Cardiac muscle cell (in vitro differentiated cells and primary cell): ENCODE measurements at places on chromosomes 1 and 21.

DNA sequence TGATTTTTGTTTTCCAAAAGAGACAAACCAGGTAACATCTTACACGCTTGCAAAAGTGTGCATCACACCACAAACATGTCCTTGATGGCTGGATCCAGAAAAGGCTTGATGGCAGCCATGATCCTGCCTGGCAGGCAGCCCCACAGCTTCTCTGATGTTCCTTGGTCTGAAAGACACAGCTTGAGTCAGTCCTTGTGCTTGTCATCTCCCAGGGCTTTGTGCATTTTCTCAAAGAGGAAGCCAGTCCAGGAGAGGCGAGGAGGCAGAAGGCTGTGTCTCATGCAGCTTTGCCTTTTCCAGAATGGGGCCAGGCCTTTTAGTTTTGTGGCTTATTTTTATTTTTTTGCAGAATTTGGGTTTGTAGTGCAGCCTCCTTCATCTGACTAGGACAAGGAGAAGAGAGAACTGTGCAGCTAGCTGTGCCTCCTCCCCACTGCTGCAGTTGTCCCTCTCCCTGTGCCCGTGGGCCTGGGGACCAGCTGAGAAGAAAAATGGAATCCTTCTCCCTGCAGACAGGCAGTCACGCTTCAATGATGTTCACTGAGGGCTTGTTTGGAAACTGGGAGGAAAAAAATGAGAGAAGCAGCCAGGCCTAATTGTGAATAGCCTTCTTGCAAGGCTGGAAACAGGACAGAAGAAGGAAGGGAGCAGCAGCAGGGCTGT lies 7.4 kb downstream of the FNDC5 start:
- no peak for DNase-seq

DNA sequence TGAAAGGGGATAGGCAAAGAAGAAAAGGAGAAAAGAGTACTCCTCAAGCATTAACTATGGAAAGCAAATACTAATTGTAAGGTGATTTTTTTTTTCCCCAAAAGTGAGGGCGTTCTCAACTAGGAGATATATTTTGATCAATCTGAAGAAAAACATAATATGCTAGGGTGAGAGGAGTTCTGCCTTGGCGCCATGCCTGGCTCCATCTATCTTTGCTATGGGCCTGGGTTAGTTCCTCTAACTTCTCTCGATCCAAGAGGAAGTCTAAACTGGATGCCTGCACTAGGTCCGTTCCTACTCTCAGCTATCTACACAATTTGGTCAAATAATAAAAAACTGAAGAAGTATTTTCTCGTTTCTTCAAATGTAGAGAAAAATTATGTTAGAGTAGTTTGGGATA lies 20.5 kb downstream of the CNN3 start:
- no peak for DNase-seq

- DNase-seq: no peak
Observed at GRCh38 chr21:26115305-26115704, 55.3 kb downstream of the APP start.

- DNase-seq: no peak
Observed at GRCh38 chr1:35535243-35535642, 22.0 kb downstream of the KIAA0319L start.
